ELR (cell line): ENCODE measurements at places on chromosomes 1 and 21.

GRCh38 chr1:8396786-8397406 lies 79.0 kb downstream of the SLC45A1 start:
- peak; percentile 98 for DNase-seq

GRCh38 chr1:9376886-9377333 lies 84.2 kb downstream of the SPSB1 start:
- DNase-seq: peak; percentile 53

DNA sequence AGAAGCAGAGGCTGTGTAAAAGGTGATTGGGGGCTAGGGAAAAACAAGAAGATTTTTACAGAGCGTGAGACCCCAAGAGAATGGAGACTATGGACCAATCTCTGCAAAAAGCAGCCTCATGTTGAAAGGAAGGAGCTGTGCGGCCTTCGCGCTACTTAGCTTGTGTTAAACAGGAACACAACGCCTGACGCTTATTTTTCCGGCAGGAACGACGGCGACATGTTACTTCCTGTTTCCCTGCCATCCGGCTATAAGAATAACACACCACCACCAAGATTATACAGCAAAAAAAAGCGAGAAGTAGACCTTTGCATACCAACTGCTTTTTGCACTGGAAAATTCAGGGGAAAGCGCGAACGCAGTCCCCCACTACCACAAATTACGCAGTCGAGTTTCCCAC lies 272.7 kb downstream of the FAM72C start:
- DNase-seq: no peak

DNA sequence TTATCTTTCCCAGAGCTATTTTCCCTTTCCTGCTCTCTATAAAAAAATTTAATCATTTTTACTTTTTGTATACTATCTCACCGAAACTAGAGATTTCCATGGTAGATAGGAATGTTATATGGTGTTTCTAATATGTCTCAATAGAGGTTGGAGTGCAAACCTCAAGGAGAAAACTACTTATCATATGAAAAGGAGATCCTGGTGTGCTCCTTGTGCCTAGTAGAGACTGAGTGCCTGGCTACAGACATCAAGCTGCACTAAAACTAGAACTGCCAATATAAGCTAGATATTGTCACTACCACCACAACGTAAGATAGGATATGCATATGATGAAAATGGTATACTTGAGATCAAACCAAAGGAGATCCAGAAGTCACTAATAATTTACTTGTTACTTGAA lies 67.0 kb downstream of the RGS18 start:
- no peak for DNase-seq

DNA sequence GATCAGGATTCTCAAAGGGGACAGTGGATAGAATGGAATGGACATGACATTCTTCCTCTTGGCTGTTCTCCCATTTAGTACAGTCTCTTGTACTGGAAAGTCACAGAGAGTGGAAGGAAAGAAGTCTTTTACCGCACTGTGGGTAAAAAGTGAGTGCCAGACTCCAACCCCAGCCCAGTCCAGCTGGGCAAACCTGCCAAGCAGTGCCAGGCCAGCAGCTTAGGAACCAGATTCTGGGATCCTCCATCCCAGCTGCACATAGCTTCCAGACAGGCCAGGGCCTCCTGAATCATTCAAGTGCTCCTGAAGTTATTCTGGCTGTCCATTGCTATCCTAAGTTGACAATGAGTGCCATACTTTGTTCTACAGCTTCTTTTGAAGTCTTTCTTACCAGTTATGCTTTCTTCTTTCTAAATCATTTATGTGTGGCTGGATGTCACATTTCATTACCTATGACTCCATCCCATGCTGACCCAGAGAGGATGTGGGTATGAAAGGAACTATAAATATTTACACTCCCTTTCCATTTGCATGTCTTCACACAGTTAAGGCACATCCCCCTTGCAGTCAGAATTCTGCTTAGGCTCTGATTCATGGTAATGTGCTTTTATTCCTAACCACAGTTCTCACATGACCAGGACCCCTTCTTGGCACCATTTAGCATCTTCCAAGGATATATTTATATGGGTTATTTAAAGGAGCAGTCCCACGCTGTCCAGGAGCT lies 88.9 kb downstream of the AK5 start:
- DNase-seq: peak; percentile 97

DNA sequence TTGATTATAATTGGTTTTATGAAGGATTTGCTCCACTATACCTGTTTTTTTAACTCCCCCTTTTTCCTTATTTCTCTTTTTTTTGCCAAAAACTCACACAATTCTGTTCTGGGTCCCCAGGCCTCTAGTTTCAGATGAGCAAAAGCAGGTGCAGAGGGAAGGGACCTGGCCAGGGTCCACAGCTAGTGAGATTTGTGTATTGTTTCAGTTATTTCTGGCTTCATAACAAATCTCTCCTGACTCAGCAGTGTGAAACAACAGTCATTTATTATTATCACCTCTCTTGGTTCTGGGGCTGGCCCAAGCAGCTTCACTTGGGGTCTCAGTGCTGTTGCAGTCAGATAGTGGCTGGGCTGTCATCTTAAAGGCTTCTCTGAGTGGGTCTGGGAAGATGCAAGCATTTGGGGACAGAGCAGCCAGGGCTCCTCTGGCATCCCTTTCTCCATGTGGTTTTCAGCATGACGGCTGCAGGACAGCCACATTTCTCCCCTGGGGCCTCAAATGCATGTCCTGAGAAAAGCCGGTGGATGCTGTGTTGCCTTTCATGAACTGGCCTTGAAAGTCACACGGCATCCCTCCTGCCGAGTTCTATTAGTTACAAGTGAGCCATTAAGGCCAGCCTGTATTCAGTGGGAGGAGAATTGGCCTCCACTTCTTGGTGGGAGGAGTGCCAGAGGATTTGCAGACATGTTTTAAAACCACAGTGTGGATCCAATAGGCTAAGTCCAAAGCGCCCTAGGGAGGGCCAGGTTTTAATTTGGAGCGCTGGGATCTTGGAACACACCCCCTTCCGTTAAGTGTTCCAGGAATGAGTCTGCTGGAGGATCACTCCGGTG lies 137.1 kb downstream of the CAMTA1 start:
- peak; percentile 8 for DNase-seq

DNA sequence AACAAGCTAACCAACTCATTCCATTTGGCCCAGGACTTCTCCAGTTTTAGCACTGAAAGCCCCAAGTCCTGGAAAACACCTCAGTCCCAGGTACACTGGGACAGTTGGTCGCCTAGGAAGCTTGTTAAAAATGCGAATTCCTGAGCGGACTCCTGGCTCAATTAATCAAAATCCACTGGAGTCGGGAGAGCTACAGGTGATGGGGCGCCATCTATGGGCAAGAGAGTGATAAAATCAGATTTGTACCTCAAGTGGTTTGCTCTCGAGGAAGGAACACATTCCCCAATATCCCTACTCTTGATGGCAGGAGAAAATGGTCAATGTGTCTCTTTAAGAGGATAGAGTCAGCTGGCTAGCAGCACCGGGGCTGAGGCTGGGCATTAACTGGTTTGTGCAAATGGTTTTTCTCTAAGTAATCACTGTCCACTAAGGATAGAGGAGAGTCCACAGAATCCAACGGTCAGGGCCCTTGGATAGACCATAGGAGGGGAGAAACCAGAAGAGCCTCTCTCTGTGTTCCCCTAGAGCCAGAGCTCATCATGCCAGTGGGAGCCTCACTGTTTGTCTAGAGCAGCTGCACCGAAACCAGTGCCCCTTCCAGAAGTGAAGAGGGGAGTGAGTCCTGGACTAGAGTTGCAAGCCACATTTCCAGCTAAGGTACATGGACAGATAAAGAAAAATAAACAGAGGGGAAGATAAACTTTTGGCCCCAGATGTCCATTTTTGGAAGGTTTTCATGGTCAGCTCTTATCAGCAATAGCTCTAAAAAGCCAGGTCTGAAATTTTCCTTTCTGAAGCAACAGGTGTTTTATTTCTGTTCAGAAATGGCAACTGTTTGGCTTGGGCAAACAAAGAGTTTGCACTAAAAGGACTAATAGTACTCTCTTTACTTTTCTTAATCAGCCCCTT lies 148.5 kb downstream of the TENT5C start:
- DNase-seq: peak; percentile 76

DNA sequence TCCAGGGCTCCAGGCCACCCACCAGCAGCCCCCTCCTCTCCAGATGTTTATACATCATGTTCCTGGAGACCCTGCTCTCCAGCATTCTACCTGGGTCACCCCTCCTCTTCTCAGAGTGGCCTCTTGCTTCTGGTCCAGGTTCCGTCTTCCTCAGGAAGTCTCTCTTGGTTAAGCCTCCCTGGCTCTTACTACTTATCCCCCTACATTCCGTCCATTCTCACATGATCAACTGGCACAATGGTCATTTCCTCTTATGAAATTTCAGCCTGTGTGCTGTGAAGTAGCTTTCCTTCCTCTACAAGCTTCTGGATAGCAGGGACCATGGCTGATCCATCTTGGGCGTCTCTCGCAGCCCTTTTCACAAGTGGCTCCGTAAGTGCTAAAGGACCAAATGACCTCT lies 33.9 kb upstream of the ATP2B4 start:
- DNase-seq: peak; percentile 43

DNA sequence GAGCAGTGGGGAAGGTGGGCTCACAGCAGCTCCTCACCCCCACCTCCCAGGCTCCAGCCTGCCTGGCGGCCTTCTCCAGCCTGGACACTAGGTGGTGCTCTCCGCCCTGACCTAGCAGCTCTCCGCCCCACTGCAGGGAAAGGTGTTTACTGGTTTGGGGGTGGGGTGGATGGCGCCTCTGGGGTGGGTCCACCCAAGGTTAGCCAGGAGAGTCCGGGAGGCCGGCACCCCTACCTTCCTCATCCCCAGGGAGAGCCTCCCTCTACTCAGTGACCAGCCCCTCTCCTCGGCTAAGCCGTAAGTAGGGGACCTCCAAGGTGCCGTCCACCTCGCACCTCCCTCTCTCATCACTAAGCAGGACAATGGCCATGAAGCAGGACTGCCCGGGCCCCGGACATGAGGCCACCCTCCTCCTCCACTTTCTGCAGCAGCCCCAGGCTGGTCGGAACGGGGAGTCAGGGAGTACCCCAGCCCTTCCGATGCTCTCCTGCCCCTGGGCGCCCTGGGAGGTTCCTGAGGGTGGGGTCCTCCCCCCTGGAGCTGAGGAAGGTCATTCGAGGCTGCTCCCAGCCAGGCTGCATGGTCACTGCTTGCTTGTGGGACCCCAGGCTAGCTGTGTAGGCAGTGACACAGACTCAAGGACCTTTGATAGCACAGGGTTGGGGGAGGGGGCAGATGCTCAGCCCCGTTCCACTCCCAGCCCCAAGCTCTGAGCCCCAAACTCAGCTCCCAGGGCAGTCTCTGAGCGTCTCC lies 101.4 kb upstream of the VAMP3 start:
- peak; percentile 52 for DNase-seq

GRCh38 chr1:53449021-53449420 lies 10.2 kb upstream of the DMRTB1 start:
- peak; percentile 85 for DNase-seq

GRCh38 chr1:108066808-108067207 lies 101.8 kb upstream of the VAV3 start:
- no peak for DNase-seq

DNA sequence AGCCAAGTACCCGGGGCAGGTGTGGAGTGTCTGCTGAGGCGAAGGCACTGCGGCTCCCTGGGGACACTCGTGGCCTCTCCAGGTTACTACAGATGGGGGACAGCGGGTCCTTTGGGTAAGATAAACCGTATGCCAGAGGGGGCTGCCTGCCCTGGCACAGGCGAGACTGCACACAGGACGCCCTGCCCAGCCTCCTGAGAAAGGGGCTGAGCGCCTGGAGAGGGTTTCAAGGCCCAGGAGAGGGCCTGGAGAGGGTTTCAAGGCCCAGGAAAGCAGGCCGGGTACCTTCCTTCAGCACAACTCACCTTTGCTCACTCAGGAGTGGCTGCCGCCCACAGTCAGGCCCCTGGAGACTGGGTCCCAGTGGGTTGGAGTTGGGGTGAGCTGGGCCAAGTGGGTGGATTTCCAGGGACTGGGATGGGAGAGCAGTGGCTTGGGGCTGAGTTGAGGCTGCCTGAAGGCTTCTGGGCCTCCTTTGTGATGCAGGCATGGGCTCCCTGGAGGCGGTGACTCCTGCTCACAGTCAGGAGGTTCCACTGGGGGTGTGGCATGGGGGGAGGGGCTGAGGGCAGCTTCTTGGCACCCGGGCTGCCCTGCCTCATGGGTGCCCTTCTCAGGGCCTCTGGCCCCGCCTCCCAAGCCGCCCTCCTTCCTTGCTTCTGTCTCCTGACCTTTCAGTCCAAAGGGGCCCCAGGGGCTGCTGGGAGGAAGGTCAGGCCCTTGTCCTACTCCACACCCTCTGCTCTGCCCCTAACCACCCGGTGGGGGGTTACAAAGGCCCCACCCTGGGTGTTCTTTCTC lies at the start of gene MMEL1:
Gene MMEL1, minus strand, starts transcription at position 456 of the 801 bp plus-strand sequence. CDS start 3,532 bp downstream, outside the sequence.
- DNase-seq: no peak

GRCh38 chr1:91098299-91098906 lies 76.6 kb upstream of the ZNF644 start:
- peak; percentile 82 for DNase-seq

DNA sequence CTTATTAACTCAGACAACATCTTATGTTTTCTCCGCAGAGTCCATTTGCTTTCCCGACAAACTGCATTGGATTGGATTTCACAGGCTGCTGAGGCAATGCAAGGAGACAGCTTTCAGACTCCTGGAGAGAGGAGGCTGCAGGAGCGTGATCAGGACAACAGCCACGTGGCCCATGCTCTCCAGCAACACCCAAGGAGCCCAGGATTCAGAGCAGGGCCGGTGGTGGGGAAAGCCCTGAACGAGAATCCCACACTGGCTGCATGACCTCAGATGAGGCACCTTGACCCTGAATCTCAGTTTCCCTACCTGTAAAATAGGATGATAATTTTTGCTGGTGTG lies 78.3 kb upstream of the NFASC start:
- DNase-seq: no peak

DNA sequence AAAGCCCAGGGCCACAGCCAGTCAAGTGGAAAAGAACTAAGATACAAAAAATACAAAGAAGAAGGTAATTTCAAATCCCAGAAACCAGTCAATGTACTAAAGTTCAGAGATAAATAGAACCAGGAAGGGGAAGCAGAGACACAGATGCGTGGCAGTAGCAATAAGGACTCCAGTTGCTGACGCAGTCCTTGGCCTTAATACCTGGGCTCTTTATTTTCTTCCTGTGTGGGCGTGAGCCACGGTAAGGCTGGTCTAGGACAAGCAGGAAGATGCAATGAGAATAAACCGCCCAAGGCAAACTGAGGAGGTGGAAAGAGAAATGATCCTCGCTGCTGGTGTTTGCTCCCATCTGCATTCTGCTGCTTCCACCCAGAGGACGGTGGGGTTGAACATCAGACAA lies 65.6 kb upstream of the PLXNA2 start:
- DNase-seq: no peak

GRCh38 chr1:93977598-93977945 lies 68.3 kb upstream of the GCLM start:
- DNase-seq: peak; percentile 82

DNA sequence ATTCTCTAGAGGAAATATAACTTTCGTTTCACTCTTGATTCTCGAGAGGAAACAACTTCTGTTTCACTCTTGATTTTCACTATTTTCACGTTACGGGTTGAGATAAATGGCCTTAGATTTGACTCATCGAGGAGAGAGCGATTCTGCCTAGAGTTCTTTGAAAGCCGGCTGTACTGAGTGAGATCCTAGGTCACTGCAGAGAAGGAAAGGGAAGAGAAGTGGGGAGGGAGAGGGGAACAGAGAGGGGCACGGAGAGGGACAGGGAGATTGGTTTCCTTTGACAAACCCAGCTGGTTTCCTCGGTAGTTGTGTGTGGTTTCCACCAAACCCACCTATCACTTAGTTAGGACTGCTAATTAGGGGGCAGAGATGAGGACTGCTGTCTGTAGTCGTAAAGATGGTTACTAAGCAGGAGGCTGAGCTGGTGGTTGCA lies 21.6 kb upstream of the GPR137B start:
- no peak for DNase-seq
